T follicular helper cell (primary cell): ENCODE measurements at places on chromosomes 7 and 10.

- DNase-seq = no peak
Measured at GRCh38 chr10:1217661-1218060, 161.5 kb downstream of the WDR37 start.

- no peak for DNase-seq
Measured at GRCh38 chr10:89086801-89087521, 96.4 kb downstream of the FAS start.

DNA sequence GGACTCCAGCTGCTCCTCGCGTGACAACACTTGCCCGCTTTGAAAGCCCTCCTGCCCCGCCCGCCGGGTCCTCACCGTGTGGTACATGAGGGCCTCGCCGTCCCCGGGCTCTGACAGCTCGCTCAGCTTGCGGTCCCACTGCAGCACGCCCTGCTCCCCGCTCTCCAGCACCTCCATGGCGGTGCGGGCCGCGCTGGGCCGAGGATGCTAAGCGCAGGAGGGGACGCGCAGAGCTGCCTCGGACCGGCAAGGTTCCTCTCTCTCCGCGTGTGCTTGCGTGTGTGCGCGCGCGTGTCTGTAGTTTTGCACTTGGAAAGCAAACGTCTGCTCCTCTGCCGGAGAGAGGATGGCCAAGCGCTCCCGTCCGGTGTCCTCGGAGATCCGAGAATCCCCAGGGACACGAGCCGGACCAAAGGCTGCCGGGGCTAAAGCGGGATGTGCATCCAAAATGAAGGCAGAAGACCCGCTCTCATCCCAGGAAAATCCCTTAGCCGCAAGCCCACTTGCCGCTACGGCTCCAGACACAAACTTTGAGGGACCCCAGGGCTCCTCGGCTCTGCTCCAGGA lies at the start of gene CREB3L2:
CREB3L2 (minus strand) TSS at position 558 of the 567 bp plus-strand sequence; CDS start at position 177, 381 bp downstream.
- peak; percentile 37 for DNase-seq

DNA sequence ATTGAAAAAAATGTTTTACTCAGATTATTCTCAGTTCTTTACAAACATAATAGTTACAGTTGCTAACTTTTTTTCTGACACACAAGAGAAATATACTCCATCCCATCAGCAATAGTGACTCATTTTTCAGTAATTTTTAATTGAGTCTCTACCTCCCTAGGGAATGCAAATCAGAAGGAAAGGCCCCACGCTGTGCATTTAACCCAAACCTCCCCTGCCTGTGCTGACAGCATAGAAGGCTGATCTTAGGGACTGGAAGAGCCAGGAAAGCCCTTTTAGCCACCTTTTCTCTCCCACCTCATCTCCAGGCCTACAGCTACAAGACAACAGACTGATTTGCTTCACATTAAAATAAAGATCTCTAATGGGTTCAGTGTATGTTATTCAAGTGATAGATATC lies 24.7 kb upstream of the PIK3CG start:
- no peak for DNase-seq

GRCh38 chr10:110363572-110364411 lies 59.1 kb upstream of the SMNDC1 start:
- no peak for DNase-seq

- peak; percentile 58 for DNase-seq
Measured at GRCh38 chr7:154953006-154953684, 49.8 kb downstream of the PAXIP1 start.

DNA sequence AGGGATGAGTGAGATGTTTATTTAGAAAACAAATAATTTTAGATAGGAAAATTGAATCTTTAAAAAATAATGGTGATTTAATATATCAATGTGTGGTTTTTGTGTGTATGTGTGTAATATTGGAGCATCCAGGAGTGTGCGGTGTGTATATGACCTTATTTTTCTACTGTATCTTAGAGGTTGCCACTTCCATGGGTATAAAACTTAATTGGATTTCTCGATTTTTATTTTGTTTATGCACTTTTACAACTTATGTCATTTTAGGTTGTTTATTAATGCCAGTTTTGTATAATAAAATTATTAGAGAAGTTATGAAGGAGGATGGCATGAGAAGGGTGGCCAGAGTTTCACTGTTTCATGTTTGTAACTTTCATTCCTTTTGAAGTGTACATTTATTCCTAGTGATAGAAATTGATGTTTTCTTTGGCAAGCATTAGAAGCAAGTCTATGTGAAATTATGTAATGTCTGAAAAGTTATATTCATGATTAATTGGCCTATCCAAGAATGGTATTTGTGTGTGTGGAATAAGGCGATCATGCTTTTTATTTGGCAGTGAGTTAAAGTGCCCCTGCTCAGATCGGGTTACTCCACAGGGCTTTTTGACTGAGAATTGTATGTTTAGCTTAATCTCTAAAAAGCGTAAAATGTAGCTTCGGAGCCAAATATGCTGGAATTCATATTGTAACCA lies 110.3 kb downstream of the KAT6B start:
- no peak for DNase-seq

DNA sequence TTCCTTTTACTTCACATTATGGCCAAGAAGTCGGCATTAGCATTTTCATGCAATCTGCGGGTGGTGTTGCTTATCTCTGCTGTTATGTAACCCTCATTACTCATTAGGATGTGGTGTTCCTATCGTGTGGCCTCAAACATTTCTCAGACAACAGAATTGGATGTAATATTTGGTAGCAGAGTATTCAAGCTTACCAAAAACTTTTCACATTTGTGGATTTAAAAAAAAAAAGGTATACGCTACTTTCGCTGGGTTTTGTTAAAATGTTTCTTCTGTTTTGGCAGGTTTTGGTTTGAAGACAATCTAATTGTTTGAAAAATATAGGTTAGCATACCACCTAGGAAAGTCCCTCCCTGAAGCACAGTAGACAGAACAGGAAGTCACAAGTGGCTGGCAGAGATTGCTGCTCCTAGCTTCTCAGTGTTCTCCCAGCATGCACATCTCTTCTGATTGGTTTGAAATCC lies 128.8 kb downstream of the GATA3 start:
- DNase-seq = peak; percentile 19

- DNase-seq = no peak
Measured at GRCh38 chr7:149329265-149329664, 67.3 kb downstream of the ZNF783 start.

- DNase-seq = no peak
Measured at GRCh38 chr10:129793996-129794395, 170.1 kb downstream of the EBF3 start.

- no peak for DNase-seq
Measured at GRCh38 chr10:7170626-7171322, 240.1 kb downstream of the SFMBT2 start.

DNA sequence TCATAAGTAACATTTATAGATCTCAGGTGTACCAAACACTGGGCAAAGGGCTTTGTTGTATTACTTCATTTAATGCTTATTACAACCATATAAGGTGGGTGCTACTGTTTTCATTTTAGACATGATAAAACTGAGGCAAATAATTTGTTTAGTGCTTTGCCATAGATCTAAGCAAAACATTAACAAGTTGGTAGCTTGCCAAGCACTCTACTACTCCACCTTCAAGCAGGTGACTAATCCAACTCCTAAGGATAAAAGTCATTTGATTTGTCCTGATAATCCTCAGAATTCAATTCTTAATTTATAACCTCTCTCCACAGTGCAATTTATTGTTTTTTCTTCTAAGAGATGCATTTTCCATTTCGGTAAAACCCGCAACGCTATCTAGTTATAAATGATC lies 646.4 kb downstream of the GRM8 start:
- no peak for DNase-seq

- DNase-seq = no peak
Measured at GRCh38 chr7:155486783-155487508, 29.0 kb downstream of the EN2 start.

DNA sequence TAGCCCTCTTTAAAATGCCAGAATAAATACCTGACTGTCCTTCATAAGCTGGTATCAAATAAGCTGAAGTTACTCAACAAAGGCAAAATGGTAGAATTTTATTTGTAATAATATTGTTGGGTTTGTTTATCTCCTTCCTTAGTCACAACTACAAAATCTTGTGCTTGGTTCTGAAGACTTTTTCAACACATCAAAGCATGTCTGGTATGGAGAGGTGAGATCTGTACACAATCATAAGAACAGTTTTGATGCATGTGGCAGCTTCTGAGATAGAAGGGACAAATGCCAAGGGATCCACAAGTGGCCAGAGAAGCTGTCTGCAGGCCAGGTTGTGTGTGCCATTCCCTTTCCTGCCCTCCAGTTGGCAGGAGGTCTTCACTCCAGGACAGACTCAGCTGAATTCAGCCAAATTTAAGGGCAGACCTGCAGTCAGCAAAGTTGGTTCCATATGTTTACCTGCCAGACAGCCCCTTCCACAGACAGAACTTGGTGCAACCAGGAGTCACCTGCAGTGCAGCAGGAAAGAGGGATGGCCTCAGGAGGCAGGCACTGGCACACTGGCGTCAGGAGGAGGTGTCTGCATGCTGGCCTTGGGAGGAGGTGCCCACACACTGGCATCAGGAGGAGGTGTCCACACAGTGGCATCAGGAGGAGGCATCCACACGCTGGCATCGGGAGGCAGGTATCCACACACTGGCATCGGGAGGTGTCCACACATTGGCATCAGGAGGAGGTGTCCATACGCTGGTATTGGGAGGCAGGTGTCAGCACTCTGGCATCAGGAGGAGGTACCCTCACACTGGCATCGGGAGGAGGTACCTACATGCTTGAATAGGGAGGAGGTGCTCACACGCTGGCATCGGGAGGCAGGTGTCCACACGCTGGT lies 93.1 kb upstream of the IKZF1 start:
- DNase-seq = no peak

DNA sequence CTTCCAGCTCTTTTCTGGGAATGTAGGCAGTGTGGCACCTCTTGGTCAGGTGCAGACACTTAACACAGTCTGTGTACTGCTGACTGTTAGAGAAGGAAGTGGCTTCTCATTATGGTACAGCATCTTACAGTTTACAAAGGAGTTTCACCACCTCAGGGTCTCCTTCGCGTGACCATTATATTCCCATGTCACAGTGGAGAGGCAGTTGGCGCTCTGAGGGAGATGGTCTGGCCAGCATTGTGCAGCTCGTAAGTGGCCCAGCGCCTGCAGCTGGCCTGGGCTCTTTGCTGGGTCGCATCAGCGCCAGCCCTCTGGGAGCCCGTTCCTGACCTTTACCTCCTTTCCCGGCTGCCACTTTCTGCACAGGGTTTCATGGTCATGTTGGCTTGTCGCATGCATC lies 15.4 kb downstream of the TSPAN15 start:
- no peak for DNase-seq

DNA sequence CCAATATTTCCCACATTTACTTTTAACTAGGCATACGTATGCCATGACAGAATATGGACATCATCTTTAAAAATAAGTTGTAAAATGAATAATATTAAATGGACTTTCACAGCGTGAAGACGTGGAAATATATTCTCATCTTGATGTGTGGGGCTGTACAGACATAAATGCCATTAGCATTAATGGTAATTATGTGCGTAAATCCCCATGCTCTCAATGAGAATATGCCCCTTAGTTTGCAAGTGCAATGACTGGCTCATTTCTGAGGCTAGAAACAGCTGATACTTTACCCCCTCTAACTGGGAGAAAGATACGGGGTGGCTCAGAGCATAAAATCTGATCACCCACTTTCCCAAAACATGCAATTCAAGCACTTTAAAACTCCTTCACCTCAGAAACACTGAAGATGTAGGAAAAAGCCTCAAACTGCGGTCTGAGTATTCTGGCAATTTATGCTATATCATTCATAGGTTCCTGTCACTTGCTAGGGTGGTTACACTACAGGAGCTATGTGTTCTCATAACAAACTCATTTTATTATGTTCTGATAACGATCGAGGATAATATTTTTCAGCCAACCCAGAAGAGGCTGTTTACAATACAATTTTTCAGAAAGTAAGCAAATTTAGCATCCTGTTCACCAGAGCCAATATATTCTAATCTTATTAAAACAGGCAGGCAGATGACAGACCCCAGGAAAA lies 211.8 kb downstream of the SKAP2 start:
- no peak for DNase-seq
